ENCODE measurements at places on chromosomes 7 and 10.

GRCh38 chr7:104946338-104946737 is 67.7 kb upstream of the KMT2E start:
- no peak for DNase-seq

DNA sequence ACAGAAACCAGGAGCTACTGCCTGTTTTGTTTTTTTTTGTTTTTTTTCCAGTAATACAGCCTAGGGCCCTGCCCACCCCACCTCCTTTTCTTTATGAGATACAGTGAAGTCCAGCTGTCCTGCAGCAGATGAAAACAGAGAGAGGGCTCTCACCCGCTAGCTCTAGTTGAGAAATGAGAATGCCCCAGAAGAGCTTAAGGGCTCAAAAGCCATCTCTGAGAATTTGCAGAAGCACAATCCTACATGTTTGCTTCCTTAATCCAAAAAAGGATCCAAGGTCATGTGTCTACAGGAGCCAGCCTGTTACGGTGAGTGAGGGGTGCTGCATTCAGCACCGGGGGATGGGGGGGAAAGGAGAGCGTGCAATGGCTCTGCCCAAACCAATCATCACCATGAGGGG is 122.7 kb downstream of the KCNMA1 start:
- DNase-seq = no peak

GRCh38 chr7:5780801-5781496 is 514 bp downstream of the RNF216 start:
- DNase-seq = no peak

GRCh38 chr10:24814568-24815313 is 91.1 kb upstream of the ARHGAP21 start:
- DNase-seq = no peak

- DNase-seq = no peak
These were observed 72.3 kb downstream of the CCDC71L start for GRCh38 chr7:106588422-106589197.

DNA sequence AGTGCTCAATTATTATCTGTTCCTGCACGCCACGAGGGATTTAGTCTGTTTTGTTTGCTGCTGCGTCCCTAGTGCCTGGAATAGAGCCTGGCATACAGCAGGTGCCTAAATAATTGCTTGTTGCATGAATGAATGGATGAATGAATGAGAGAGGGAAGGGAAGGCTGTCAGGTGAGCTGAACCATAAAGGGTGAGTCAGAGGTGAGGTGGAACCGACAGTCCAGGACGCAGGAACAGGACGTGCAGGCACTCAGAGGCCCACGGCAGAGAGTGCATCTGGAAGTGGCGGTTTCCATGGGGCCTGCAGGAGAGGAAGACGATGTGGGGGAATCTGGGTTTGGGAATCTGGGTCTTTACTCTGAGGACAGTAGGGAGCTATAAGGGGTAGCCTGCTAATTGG is 17.7 kb upstream of the PPIF start:
- DNase-seq = no peak

DNA sequence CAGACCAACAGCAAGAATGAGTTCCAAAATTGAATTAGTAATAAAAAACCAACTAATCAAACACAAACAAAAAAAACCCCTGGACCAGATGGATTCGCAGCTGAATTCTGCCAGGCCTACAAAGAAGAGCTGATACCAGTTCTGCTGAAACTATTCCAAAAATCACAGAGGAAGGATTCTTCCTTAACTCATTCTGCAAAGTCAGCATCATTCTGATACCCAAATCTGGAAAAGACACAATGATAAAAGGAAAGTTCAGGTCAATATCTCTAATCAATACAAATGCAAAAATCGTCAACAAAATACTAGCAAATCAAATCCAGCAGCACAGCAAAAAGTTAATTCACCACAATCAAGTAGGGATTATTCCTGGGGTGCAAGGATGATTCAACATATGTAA is 6.1 kb upstream of the ABCA13 start:
- no peak for DNase-seq

GRCh38 chr10:62583876-62584615 is 209.9 kb downstream of the ZNF365 start:
- DNase-seq = no peak

GRCh38 chr10:122990278-122990677 is 10.1 kb downstream of the PSTK start:
- no peak for DNase-seq

- no peak for DNase-seq
These were observed 27.6 kb downstream of the ANKRD7 start for GRCh38 chr7:118252087-118252486.

GRCh38 chr7:52249741-52250140 is 785.7 kb upstream of the POM121L12 start:
- no peak for DNase-seq

- no peak for DNase-seq
These were observed 97.9 kb downstream of the TSPAN12 start for GRCh38 chr7:120760050-120760449.

GRCh38 chr10:34753014-34753757 is 61.9 kb downstream of the PARD3 start:
- no peak for DNase-seq

DNA sequence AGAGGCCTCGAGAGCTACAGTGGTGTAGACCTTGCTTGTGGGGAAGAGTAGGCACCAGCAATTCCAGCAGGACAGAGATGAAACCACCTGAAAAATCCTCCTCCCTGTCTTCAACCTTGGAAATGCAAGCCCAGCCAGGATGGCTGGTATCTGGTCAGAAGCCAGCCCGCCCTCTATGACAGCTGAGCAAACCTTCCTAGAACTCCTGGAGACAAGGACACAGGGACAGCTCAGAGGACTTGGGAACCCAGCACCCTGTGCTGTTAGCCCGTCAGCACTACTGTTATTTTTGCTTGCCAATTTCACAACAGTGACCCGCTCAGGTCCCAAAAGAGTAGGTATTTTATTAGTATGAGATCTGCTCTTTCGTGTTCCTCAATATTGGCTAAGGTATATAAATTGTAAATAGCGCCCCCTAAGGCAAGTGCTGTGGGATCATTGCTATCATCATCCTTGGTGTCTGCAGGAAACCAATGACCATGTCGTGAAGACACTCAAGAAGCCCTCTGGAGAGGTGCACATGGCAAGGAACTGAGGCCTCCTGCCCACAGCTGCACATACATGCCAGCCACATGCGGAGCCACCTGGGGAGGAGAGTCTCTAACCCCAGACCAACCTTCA is 156.5 kb upstream of the CHST15 start:
- DNase-seq = no peak

GRCh38 chr10:76202777-76203176 is 771.4 kb downstream of the LRMDA start:
- no peak for DNase-seq

DNA sequence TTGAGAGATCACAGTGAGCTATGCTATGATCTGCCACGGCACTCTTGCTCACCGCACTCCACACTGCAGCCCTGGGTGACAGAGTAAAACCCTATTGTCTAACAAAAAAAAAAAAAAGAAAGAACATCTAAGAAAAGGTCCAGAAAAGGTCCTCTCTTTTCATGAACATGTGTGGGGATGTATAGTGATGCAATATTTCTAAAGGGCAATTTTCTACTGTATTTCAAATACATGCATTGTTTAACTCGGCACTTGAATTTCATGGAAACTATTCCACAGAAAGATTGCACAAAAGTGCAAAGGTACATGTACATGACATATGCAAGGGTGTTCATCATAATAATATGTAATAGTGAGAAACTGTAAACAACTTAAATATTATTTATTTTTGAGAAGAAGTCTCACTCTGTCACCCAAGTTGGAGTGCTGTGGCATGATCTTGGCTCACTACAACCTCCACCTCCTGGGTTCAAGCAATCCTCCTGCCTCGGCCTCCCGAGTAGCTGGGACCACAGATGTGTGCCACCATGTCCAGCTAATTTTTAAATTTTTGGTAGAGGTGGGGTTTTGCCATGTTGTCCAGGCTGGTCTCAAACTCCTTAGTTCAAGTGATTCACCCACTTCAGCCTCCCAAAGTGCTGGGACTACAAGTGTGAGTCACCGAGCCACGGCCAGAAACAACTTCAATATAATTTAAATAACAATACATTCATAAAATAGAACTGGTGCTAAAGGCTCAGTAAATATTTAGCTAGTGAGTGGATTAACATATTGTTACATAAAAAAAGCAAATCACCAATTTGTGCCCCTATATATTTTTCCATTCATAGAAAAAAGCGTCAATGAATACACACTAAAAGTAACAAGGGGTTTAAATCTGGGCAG is 1.3 kb upstream of the PPRC1 start:
- no peak for DNase-seq

GRCh38 chr10:122864901-122865300 is 14.5 kb downstream of the FAM24B start:
- DNase-seq = no peak

DNA sequence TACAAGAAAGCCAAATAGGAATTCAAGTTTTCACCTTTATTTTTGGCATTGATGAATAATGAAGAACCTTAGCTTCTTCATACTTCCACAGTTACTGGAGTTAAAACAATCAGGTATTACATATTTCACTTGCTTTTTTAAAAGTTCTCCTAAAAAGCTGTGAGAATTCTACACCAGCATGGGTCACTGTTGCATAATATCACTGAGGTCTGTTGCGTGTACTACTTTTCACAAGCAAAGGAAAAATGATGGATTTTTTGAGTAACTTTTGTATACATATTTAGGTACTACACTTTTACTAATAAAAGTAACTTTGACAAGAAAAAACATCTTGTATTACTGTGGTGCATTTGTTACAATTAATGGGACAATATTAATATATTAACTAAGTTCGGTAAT is 15.2 kb downstream of the FAM24B start:
- DNase-seq = no peak

GRCh38 chr7:8295638-8296361 is 33.8 kb upstream of the ICA1 start:
- DNase-seq = peak; percentile 1

DNA sequence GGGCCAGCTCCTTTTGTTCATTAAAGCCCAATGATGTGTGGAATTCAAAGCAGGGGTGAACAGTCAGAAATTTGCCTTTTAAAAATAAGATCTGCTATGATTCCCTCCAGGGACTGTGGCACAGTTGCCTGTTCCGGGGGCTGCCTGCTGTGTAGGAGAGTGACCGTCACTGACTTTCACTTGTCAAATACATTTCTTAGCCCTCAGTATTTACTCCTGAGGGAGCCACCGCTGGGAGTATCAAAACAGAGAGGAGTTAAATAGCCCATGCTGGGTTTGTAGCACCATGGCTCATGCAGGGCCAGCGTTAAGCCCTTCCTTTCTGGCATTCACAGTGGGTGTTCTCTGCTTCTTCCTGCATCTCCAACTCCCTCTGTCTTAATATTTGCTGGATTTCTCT is 897.8 kb downstream of the SORCS3 start:
- no peak for DNase-seq

- no peak for DNase-seq
These were observed 27.8 kb upstream of the MRPS33 start for GRCh38 chr7:141042222-141043193.

DNA sequence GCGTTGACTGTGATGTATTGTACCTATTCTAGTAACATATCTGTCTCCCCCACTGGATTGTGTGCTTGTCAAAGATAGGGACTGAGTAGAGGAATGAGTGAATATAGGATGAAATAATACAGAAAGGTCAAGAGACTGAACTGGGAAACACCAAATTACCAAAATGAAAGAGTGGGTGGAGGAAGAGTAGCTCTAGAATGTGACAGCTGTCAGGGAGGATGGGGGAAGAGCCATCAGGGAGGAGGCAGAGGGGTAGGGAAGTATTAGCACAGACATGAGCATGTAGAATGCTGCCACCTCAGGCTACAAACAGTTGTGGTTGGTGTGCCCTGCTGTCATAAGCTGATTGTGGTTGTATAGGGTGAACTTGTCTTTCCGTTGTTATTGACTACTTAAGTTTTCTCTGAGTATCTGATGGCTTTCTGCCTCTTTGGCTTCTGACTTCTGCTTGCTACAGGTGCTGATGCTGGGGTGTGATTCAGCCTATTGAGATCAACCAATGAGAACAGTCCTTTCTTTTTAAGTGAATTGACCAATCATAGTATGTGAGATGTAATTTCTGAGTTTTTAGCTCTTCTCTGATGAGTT is 5.6 kb downstream of the CCSER2 start:
- peak; percentile 57 for DNase-seq

GRCh38 chr7:71465741-71466189 is 333.8 kb downstream of the GALNT17 start:
- DNase-seq = no peak

DNA sequence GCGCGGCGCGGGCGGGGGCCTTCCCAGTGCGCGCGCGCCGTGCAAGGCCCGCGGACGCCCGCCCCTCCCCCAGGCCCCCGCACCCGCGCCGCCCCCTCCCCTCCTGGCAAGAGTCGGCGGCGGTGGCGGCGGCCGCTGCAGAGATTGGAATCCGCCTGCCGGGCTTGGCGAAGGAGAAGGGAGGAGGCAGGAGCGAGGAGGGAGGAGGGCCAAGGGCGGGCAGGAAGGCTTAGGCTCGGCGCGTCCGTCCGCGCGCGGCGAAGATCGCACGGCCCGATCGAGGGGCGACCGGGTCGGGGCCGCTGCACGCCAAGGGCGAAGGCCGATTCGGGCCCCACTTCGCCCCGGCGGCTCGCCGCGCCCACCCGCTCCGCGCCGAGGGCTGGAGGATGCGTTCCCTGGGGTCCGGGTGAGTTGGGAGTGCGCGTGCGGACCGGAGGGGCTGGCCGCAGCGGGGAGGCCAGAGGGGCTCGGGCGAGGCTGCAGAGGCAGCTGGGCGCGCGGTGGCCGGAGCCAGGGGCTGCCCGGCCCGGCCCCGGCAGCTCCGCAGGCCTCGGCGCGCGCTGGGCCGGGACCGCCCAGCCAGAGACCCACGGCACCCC is at the start of gene BMPR1A:
TSS of gene BMPR1A (plus strand) at position 109 of the 602 bp plus-strand sequence. CDS start 119,400 bp downstream, outside the sequence.
- no peak for DNase-seq

GRCh38 chr7:21172800-21173199 is 255.1 kb upstream of the SP4 start:
- DNase-seq = no peak

GRCh38 chr10:28744069-28744768 is 66.9 kb downstream of the BAMBI start:
- no peak for DNase-seq

DNA sequence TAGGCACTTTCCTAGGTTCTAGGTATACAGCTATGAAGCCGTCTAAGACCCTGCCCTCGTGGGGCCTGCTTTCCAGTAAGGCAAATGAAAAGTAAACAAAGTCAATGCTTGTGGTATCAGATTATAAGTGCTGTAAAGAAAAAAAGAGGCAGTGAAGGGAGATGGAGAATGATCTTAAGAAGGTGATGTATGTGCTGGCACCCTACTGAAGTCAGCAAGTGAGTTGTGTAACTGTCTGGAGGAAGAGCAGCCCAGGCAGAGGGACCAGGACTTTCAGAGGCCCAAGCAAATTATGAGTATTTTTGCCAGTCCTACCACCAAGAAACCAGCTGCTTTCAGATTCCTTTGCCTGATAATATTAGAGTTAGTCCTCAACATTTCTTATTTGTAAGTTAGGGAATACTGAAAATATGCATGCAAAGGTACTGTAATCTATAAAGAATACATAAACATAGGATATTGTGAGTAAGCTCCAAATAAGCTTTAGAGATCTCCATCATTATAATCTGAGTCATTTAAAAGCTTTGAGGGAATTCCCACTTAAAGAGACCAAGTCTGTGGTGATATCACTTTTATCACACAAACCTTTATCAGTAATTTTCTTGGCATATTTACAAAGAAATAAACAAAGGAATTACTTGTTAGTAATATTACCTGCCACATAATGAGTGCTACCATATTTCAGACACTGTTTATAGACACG is 329.2 kb upstream of the LRGUK start:
- no peak for DNase-seq
